ENCODE measurements at places on chromosomes 13 and 19.

DNA sequence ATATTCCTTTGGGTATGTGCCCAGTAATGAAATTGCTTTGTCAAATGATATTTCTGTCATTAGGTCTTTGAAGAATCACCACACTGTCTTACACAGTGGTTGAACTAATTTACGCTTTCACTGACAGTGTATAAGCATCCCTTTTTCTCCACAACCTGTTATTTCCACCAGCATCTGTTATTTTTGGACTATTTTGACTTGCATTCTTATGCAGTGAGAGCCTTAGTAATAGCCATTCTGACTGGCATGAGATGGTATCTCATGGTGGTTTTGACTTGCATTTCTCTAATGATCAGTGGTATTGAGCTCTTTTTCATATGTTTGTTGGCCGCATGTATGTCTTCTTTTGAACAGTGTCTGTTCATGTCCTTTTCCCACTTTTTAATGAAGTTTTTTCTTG is 92.0 kb upstream of the SPATA13 start:
- no peak for DNase-seq

DNA sequence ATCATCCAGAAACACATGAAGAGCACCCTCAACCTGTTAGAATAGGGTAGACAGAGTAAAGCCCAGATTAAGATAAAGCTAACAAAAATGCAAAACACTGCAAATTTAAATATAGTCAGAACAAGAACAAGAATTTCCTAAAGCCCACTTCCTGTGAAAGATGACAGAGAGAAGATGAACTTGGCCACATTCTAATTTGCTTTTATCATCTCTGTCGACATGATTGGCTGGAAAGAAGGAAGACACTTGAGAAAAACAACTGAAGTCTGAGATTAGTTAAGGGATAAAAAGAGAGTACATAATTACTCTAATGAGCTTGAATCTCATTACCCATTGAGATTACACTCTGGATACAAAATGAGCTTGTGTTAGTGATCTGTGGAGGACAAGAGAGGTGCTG is 537.6 kb downstream of the KLF5 start:
- no peak for DNase-seq

DNA sequence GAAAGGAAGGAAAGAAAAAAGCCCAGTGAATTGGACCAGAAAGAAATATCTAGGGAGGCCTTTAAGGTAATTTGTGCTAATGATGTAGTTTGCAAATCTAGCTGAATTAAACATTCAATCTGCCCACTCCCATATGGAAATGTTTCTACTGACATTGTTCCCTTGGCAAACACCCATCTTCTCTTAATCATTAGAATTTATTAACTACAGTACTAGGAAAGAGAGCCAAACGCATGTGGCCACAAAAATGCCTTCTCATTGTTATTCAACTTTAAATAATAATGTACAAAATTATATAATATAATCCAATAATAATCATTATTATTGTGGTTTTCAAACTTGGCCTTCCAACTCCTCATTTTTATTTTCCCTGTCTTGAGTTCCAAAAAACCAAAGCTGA is 234.7 kb downstream of the NHLRC3 start:
- DNase-seq, result no peak

DNA sequence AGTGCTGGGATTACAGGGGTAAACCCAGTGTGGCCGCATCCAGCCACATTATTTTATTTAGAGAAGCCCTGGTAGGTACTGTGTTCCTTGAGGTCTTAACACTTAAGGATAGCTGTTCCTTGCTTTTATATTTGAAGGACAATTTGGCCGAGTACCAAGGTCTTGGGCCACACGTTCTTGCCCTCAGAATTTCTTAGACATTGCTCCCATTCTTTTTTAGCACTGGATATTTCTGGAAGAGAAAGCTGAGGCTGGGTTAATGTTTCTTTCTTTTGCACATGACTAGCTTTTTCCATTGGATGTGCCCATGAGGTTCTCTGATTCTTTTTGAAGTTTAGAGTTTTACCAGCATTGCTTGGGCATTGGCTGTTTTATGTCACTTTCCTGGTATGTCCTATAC is 5.5 kb upstream of the RNF113B start:
- DNase-seq, result no peak

- peak; percentile 78 for DNase-seq
These were observed at the start of gene CDC42EP5 for GRCh38 chr19:54473071-54473891. Gene CDC42EP5 (minus strand): TSS chr19:54473296. CDS start chr19:54465547, 7,749 bp downstream.

GRCh38 chr19:17534767-17535166 is 20.7 kb upstream of the COLGALT1 start:
- DNase-seq, result no peak

DNA sequence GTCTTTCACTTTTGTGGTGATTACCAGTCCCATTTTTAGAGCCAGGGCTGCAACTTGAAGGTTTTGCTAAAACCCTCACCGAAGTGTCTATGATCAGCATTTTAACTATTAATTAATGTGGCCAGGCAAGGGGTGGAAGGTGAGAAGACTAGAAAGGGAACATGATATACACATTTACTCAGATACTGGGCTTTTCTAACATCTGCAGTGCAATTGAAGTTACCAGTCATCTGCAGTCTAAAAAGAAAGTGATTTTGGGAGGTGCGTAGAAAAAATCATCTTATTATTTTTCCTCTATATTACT is 481 bp downstream of the ALOX5AP start:
- DNase-seq, result no peak

DNA sequence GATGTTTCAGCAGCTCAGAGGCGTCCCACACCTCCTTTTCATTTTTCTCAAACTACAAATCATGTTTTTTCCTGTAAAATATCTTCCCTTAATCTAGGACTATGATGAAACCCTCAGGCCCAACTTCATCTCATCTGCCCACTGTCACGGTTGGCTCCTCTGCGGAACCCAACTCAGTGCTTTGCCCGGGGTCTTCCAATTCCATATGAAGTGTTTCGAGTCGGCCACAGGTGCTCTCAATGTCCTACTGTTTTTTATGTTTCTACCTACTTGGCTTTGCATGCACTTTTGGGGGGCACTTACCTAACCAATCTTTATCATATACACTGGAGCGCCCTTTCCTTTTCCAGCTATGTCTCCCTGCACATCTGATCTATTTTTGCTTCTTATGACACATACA is 28.1 kb downstream of the COL4A1 start:
- DNase-seq, result no peak

DNA sequence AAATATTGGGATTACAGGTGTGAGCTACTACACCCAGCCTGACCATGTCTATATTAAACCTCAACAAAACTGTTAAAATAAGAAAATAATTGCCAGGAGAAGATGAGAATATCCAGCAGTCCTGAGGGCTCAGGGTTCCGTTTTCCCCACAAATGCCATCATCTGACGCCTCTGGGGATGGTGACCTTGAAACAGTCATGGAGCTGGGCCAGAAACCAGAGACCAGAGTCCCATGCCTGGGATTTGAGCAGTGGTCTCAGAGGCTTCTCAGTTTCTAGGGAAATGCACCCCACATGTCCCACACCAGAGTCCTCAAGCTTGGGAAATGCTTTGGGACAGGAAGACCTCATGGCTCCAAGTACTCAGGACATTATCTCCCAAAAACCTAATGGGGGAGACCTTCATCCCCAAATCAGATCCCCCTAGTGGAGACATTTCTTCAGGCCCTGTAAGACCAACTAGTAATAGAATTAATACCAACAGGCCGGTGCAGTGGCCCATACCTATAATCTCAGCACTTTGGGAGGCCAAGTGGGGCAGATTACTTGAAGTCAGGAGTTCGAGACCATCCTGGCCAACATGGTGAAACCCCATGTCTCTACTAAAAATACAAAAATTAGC is 2.9 kb upstream of the MAP1S start:
- DNase-seq, result no peak

- DNase-seq, result no peak
These were observed 131.3 kb upstream of the PCDH20 start for GRCh38 chr13:61546911-61547310.

- peak; percentile 11 for DNase-seq
These were observed 467 bp downstream of the LAMP1 start for GRCh38 chr13:113297370-113298042.

DNA sequence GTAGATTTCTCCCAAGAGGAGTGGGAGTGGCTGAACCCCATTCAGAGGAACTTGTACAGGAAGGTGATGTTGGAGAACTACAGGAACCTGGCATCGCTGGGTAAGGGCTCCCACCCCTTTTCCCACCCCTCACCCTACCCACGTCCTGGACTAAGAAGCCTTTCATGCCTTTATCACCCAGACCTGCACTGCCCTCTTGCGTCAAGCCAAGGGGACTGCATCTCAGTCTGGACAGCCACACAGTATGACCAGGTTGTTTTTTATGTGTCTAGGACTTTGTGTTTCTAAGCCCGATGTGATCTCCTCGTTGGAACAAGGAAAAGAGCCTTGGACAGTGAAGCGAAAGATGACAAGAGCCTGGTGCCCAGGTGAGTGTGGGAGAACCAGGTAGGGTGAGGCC is 8.8 kb downstream of the ZFP28 start:
- no peak for DNase-seq

- peak; percentile 37 for DNase-seq
These were observed 20.8 kb upstream of the EBI3 start for GRCh38 chr19:4208385-4209094.

- peak; percentile 77 for DNase-seq
These were observed 7.1 kb upstream of the PNMA8A start for GRCh38 chr19:46478356-46478986.

DNA sequence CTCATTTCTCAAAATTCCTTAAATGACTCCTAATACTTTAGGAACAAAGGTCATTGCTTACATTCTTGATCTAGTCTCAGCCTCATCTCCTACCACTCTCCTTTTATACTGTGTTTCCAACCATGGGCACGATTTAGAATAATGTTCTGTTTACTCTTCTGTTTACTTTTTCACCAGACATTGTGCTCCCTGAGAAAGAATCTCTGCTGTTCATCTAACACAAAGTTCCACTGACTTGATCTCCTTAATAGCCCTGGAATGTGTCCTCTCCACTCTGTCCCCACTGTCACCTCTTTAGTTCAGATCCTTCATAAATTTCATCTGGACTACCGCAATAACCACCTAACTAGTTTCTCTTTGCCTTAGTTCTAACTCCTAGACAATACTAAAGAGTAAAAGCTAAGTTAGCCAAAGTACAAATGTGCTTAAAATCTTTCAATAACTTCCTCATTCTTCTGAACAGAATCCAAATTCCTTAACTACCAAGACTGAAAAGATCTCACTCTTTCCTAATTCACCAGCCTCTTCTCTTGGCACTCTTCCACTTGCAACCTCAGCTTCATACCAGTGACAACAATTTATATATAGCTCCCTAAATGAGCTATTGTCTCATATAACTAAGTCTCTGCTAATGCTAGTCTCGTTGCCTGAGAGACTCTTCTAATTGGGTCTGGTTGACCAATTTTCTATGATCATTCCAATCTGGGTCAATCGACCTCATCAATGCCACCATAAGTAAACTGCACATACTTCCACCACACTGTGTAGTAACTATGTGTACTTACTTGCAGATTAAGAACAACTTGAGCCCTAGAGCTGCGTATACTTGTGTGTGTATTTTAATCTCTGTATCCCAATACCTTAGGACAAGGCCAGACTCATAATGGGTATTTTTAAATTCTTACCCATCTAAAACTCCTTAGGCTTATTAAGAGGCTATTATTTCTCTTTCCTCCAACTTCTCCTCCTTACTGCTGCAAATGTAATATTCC is 179.9 kb downstream of the VWA8 start:
- peak; percentile 77 for DNase-seq

GRCh38 chr19:41297628-41298347 is 12.2 kb upstream of the CCDC97 start:
- DNase-seq, result no peak

GRCh38 chr19:17095141-17095919 is 19.8 kb downstream of the MYO9B start:
- DNase-seq, result peak; percentile 84

GRCh38 chr13:108427355-108427754 is 157.8 kb downstream of the TNFSF13B start:
- DNase-seq, result no peak

GRCh38 chr19:10912619-10913018 is 15.8 kb downstream of the YIPF2 start:
- no peak for DNase-seq

GRCh38 chr13:63983366-63983765 is 2567.7 kb upstream of the PCDH20 start:
- DNase-seq, result no peak

GRCh38 chr13:20195801-20196200 is 3.1 kb upstream of the GJB2 start:
- no peak for DNase-seq

GRCh38 chr19:21491146-21491545 is 14.3 kb upstream of the ZNF429 start:
- peak; percentile 14 for DNase-seq

DNA sequence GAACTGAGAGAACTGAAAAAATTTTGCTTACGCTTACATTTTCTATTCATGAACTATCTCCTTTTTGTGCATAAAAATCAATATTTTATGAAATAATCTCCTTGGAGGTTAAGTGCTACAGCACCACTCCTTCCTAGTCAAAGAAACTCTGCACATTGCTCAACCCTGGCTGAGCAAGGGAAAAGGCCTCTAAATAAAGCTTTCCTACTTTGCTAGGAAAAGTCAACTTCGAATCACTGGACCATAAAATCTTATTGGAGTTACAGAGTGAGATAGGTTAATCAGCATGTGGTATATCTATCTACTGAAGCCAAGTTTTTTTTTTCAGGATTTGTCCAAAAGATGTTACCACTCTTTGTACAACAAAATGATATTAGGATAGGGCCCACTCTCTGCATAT is 57.5 kb upstream of the HMGB1 start:
- DNase-seq, result no peak

DNA sequence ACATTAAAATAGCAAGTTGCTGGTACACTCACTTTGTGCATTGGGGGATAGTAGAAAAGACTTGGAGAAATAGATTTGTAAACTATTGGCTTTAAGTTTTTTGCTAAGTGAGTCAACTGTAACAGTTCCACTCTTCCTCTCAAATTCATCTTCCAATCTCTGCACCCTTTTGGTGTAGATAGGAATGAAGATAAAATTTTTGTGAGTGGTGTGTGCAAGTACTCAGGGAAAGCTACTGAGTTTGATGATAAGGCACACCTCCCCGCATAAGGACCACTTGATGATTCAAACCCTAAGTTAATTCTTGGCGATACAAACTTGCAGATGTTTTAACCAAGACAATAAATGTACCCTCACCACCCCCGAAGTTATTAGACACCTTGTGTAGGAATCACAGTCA is 168.3 kb upstream of the SLITRK1 start:
- DNase-seq, result no peak

- DNase-seq, result no peak
These were observed 8.5 kb upstream of the CEACAM7 start for GRCh38 chr19:41696402-41697197.

DNA sequence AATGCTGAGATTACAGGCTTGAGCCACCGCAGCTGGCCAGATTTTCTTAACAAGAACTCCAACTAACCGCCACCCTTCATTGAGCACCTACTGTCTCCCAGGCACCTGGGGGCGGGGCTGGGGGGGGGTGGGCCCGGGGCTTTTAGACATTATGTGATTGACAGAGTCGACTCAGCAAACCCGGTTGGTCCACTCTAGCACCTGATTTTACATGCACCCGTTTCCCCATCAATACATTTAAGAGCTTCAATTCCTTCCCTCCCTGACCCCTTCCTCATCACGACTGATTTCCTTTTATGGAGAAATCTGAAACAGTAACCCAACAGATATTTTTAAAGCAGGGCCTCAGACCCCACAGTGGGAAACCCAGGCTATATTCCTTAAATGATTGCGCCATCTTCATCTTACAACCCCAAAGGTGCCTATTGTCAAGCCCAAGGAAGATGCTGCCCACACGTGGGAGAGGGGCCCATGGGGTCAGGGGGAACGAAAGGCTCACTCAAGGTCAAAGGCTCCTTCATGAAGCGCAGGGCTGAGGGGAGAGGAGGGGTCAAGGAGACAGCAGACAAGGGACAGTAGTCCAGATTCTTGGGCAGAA is 1.8 kb downstream of the INSR start:
- no peak for DNase-seq
